ENCODE measurements at places on chromosomes 4 and X.

GRCh38 chr4:145860897-145861296, 77.7 kb downstream of the ZNF827 start:
- no peak for DNase-seq

DNA sequence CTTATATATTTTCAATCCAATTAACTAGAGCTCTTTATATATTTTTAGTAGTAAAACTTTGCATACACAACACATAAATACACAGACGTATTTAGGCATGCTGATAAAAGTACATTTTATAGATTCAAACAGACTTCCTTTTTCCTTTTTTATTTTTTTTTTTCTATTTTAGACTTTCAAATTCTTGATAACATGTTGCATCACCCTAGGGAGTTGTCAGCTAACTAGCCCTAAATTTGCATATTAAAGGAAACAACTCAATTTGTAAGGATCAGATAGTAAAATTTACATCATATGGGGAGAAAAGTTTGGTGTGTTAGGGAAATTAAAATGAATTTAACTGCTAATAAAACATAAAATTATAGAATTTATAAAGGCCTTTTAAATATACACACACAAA, 47.4 kb upstream of the APOOL start:
- no peak for DNase-seq

- no peak for DNase-seq
Observed at GRCh38 chr4:80259817-80260216, 6.6 kb upstream of the FGF5 start.

- no peak for DNase-seq
Observed at GRCh38 chr4:184280591-184281071, 63.0 kb upstream of the ENPP6 start.

DNA sequence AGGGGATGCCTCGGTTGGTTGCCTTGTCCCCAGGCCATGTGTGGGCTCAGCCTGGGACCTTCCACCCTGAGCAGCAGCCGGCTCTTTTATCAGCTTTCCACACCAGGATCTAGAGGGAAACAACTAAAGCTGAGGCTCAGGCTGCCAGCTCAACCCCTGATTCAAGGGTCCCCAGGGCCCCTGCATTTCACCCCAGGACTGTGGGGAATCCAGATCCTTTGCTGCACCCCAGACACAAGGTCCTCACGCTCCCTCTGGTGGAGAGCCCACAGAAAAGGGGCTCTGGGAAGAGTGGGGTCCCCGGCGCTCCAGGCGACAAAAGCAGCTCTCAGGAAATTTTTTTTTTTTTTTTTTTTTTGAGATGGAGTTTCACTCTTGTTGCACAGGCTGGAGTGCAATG, 64.3 kb downstream of the ZFYVE28 start:
- peak; percentile 59 for DNase-seq

- no peak for DNase-seq
Observed at GRCh38 chr4:115334736-115335411, 221.5 kb upstream of the NDST4 start.

GRCh38 chrX:140389331-140389730, 115.5 kb downstream of the SOX3 start:
- no peak for DNase-seq

GRCh38 chrX:11401966-11402365, 108.8 kb downstream of the AMELX start:
- no peak for DNase-seq

DNA sequence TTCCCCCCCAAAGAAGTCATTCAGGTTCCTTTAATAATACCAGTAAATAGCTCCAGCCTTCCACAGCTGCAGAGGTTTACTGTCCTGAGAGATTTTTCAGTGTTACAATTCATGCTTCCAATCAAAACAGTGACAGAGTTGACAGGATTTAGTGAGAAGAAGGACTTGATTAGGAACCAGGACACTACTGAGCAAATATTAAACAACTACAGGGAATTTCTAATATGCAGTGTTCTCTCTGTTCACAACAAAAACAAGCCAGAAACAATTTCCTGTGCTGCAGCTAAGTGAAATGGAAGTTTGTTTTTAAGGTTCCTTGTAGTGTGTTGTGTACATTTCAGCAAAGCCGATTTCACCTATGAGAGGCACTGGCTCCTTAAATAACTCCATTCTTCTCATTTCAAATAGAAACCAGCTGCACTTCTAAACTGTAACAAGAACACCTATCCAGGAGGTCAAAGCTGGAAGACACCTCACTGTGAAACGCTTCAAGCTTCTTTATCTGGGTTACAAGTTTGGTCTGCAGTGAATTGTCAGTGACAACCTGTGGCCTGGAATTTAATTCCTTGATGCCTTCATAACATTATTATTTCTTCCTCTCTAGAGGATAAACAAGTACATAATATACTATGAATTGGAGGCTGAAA, 149.3 kb downstream of the RASL11B start:
- no peak for DNase-seq

DNA sequence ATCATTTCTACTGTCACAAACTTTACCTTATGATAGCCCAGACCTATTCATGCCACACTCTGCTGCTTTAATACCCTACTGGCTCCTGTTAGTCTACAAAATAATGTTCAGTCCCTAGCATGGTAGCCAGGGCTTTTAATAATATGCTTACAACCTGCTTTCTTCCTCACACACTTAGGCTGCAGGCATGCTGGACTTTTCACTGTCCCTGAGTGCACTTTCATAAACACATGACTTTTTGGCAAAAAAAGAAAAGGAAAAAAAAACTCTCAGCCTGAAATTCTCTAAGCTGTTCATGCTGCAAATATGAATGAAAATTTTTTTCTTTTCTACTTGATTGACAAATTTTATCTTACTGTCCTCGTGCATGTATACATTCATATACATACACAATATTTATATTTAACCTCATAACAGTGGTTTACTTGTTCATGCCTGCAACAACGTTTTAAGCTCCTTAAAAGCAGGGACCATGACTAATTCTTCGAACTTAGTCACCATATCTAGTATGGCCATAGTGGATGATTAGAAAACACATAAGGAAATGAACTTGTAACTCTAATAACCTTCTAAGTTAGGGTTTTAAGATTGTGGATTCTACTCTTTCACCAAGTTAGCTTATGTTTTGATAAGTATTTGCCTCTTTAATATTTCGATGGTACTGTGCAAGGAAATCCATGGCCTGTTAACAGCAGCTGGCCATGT, 229.5 kb downstream of the SPCS3 start:
- no peak for DNase-seq

DNA sequence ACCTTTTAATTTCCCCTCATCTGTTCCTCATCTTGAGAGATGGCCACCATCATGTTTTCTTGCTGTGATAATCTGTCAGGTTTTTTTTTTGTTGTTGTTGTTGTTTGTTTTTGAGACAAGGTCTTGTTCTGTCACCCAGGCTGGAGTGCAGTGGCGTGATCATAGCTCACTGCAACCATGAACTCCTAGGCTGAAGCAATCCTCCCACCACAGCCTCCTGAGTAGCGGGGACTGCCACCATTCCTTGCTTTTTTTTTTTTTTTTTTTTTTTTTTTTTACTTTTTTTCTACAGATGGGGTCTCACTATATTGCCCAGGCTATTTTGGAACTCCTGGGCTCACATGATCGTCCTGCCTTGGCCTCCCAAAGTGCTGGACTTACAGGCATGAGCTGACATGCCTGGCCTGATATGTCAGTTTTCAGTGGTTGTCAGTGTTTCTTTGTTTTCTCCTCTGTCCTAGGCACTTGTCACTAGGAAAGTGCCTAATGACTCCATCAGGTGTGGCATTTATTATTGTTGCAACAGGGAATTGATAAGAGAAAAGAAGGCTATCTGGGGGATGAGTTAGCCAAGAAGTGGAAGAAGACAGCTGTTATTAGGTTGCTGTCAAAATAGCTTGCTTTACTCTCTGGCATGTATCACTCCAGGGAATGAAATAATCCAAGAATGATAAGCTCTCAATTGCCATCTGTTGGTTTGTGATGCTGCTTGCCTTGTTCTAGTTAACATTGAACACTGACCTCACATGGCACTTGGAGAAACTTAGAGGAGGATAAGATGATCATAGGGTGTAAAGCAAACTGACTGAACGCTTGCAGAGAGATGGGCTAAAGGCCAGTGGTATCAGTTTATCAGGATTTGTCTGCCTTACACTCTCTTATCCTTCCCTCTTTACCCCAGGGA, 41.7 kb downstream of the TMEM164 start:
- no peak for DNase-seq

Data from neural progenitor cell (in vitro differentiated cells).